ENCODE measurements at places on chromosomes 6 and 20. TPM values are rescaled to one million over a fixed set of nuclear protein-coding genes. Genes with fewer than 3 reads are reported as not detected.

BMP5 gene
- not detected for total RNA-seq

DNA sequence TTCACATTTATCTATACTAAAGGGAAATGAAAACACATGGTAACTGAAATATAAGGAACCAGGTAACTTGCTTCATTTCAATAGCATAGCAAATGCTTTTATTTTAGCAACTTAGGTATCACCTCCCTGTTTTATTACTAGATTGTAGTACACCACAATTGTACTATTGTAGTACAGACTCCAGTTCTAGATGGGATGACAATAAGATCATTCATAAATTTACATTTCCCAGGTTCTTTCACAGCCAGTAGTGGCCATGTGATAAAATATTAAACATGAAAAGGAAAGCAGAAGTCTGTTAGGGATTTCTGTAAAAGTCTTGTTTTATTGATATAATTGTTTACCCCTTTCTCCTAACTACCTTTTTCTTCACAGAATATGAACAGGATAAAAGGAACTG, 97.2 kb downstream of the LMBRD1 start:
- no peak for DNase-seq

OR2H2 gene
- not detected for total RNA-seq

UNC5CL gene
- 0.10 TPM for total RNA-seq

TREM2 gene
- total RNA-seq, result 0.39 TPM

- no peak for DNase-seq
These were observed 16.2 kb downstream of the TFAP2A start for GRCh38 chr6:10398446-10399218.

NOTCH4 gene
- 2.6 TPM for total RNA-seq

AP5S1 gene
- 28.5 TPM for total RNA-seq

SOX12 gene
- total RNA-seq, result 3.1 TPM

DNA sequence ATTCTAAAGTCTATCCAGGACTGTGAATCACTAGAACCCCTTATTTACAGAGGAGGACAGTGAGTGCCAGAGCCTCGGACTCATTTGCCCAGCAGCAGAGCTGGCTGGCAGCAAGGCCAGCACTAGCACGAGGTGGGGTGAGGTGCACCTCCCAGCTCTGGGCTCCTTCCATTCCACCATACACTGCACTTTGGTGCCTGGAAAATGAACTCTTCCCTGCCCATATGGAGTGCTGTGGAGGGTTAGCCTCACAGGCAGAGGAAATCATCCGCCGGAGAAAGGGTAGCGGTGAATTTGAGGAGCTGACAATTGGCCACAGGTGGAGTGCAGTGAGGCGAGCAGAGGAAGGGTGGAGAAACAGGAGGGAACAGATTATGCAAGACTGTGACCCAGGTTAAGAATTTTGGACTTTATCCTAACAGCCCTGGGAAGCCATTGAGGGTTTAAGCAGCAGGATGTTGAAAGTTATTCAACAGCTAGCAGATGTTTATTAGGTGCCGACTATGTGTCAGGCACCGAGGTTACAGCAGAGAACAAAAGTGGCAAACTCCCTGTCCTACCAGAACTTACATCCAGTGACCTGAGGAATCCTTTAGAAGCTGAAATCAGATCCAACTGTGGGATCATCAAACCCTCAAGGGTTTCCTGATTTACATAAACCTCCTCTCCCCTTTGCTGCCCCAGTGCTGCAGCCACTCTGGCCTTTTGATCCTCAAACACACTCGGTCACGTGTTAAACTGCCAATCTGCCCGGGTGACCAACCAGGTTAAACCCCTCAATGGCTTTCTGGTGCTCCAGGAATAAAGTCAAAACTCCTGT, 6.2 kb downstream of the TRIM26 start:
- DNase-seq, result peak; percentile 19

TPBG gene
- 68.2 TPM for total RNA-seq

GRCh38 chr20:2524709-2525506, 11.5 kb upstream of the TMC2 start:
- DNase-seq, result peak; percentile 65

PPIL6 gene
- 1.1 TPM for total RNA-seq

GRCh38 chr6:17012421-17013225, 89.2 kb upstream of the STMND1 start:
- peak; percentile 100 for DNase-seq

GRCh38 chr6:39143238-39143930, 28.4 kb upstream of the SAYSD1 start:
- peak; percentile 4 for DNase-seq

TXNDC5 gene
- 390 TPM for total RNA-seq

CD40 gene
- total RNA-seq, result 0.72 TPM

GPR6 gene
- total RNA-seq, result not detected

DNA sequence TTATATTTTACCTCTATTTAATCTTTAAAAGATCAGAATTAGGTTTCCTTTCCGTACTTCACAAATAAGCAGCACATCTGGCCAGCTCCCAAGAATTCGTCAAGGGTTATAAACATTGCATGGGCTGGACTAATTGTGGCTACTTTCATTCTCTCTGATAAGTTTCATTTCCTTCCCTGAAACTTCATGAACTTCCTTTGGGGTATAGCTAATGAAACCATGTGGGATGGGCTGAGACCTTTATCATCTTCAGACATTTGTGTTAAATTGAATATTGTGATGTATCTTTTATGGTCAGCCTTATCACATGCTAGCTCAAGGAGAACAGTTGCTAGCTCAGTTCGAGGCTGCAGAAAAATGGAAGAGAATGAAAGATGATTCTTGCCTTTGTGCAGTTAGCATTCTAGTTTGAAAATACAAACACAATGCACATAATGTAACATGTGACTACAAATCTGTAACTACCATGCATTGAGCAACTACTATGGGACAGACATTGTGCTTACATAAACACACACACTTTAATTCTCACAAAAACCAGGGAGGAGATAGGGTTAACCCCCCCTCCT, 1.7 kb upstream of the GMPR start:
- peak; percentile 80 for DNase-seq

GRCh38 chr20:62143957-62144825, 622 bp downstream of the SS18L1 start:
- peak; percentile 77 for DNase-seq

DNA sequence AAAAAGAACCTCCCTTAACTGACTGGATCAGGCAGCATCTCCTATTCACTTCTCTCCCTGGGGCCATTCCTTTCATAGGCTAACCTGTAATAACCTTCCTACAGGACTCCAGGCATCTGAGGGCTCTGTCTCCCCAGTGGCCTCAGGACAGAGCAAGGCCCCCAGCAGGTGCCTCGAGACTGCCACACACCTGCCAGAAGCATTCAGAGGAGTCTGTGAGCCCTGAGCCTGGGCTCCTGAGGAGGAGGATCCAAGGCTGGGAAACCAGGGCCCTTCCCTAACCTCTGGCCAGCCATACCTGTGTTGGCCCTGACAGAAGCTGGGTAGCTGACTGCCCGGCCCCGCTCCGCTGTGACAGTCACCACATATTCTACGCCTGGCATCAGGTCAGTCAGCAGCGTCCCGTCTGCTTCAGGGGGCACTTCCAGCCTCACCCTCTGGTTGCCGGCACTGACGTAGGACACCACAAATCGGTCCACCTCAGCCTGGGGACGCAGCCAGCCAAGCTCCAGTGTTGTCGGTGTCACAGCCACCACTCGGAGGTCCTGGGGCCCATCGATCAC, 20.6 kb downstream of the TNXB start:
- DNase-seq, result no peak

- DNase-seq, result no peak
These were observed 21.5 kb downstream of the COL19A1 start for GRCh38 chr6:69887714-69888345.

SLC22A2 gene
- not detected for total RNA-seq

DNA sequence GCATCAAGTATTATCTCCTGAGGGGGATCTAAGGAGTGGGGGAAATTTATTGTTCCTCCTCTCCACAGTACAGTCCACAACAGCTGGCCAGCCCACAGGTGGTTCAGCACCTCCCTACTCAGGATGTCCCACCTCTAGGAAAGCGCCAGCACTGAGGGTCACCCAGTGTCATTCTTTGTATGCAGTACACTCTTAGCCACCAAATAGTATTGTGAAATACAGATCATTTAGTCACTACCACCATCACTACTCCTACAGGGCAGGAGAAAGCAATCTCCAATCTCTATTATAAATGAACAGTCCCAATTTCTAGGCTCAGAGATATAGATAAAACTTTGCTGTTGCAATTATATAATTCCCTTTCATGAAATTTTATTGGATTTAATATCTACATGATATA, 6.3 kb upstream of the ZNF76 start:
- no peak for DNase-seq

DNA sequence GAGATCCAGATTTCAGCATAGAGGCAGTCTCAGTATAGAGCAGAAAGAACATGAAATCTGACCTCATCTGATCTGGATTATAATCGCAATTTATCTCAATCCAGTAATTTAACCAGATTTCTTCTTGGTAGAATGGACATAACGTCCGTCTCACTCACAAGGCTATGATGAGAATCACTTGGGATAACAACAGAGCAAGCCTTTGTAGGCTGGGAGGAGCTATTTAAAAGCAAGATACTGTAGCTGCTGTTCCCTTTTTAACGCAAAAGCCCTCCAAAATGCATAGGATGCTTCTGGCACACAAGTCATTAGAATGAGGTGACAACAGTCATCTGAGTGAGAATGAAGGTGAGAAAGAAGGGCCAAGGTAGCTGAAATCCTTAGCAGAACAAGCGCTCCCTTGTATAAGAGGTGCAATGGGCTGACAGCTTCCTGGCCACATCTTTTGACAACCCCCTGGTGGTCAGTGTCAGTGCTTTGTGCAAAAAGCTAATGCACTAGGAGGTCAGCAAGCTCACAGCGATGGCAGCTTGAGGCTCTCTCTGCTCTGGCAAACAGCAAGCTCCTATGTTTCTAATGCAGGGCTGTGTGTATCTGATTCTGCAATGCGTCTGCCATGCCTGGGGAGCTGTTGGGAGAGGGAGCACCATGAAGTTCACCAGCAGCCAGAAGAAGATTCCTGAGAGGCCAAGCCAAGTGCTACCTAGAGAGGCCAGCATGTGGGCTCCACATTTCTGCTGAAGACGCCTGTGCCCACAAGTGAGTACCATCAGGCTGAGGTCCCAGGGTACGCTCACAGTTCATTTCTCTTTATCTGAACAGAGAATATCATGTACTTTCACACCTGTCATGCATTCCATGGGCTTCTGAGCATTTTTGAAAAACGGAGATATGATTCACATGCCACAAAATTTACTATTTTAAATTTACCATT, 16.2 kb downstream of the METTL24 start:
- DNase-seq, result peak; percentile 37

GRCh38 chr6:28134716-28135115, 7.0 kb upstream of the ZKSCAN8 start:
- no peak for DNase-seq

DNA sequence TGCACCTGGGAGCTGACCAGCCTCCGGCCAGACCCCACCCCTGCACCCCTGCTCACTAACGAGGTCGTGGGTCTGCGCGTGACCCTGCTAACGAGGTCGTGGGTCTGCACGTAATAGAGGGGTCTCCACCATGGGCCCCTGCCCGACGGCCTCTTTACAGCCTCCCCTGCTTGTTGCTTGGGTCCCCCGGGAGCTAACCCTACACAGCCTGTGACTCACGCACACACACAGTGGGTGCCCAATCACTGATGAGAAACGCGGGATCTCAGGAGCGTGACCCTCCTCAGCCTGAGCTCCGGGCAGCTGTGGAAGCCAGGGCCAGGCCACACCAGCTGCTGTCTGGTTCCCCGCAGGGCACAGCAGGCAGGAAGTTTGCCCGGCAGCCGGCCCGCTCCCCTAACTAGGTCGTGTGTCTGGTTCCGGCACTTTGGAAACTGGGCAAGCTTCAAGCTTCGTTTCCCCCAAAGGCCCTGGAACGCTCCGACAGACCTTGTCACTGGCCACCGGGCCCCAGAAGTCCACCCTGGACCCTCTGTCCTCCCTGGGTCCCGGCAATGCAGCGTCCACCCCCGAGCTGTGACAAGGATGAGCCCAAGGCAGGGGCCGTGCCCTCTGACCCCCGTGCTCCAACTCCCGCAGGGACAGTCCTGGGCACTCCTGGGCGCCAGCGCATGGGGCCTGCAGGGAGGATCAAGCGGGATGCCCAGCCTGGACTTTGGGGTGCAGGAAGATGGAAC, 767 bp downstream of the PTK6 start:
- peak; percentile 96 for DNase-seq

DNA sequence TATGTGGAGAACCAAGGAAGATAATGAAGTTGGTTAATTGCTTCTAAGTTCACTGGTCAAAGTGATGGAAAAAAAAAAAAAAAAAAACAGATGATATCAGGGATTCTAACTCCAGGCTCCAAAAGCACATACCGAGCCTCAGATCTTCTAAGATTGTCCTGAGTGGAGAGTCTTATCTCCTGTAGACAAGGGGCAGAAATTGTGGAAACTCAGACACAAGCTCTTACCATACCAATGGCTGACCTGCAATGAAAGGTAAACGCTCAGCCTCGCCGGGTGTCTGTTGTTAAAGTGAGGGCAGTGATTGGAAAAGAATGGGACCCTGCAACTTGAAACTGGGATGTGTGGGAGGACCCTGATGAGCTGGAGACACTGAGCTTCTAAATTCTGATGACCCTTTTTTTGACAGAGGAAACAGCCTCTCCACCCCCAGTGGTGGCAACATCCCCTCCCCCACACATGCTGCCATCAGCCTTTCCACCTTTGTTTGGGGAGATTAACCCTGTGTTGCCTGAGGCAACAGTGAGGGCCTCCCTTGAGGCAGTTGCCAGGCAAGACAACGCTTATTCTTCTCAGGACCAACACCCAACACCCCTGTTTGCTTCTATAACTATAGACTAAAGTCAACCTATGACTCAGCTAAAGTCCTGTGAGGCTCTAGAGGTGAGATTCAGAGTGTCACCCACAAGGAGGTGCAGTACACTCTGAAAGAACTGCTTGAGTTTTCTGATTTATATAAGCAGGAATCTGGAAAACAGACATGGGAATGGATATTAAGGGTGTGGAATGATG, 154.0 kb downstream of the THBS2 start:
- DNase-seq, result peak; percentile 58

SLC29A1 gene
- 22.1 TPM for total RNA-seq

CDH22 gene
- total RNA-seq, result not detected

DNA sequence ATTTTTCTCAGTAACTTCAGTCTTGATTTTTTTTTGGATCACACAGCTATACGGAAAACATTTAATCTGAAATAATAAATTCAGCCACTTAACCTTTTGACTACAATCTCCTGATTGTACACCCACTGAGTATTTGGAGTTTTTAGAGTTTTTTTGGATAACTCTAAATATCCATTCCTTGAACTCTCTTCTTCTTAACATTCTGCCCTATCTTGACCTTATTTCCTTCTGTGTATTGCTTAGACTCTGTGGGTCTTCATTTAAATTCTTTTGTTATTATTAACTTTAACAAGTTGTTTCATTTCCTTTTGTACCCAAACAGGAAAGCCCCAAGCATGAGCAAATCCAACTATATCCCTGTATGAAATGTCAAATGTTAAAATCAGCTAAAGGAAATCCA, 170.2 kb upstream of the PTCHD4 start:
- no peak for DNase-seq

GRCh38 chr6:147201885-147202515, 2.2 kb upstream of the STXBP5 start:
- DNase-seq, result peak; percentile 78

SSR1 gene
- total RNA-seq, result 112 TPM

TBC1D32 gene
- 10.8 TPM for total RNA-seq

Data from RPMI7951 (cell line).